ENCODE measurements at places on chromosomes 6 and 20.

DNA sequence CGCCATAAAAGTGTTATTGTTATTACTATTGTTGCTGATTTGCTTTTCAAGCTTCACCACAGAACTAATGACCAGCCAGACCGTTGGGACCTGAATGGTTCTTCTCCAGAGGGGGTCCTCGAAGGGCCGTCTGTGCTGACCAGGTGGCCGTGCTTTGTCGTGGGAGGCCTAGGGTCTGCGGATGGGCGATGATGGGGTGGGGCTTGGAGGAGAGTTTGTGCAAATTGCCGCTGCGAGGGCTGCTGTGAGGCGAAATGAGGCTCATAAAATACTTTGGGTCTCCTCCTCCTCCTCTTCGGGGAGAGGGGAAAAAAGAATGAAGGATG lies 6.0 kb upstream of the ZBTB22 start:
- H3K4me3 ChIP-seq = peak overlapping the region; percentile 91
- H3K27me3 ChIP-seq = no peaks in the 10 kb centered on the region
- peak; percentile 70 for DNase-seq
- H3K36me3 ChIP-seq = peaks cover 18% of the 10 kb centered on the region
- H3K4me1 ChIP-seq = peaks cover 30% of the 10 kb centered on the region

DNA sequence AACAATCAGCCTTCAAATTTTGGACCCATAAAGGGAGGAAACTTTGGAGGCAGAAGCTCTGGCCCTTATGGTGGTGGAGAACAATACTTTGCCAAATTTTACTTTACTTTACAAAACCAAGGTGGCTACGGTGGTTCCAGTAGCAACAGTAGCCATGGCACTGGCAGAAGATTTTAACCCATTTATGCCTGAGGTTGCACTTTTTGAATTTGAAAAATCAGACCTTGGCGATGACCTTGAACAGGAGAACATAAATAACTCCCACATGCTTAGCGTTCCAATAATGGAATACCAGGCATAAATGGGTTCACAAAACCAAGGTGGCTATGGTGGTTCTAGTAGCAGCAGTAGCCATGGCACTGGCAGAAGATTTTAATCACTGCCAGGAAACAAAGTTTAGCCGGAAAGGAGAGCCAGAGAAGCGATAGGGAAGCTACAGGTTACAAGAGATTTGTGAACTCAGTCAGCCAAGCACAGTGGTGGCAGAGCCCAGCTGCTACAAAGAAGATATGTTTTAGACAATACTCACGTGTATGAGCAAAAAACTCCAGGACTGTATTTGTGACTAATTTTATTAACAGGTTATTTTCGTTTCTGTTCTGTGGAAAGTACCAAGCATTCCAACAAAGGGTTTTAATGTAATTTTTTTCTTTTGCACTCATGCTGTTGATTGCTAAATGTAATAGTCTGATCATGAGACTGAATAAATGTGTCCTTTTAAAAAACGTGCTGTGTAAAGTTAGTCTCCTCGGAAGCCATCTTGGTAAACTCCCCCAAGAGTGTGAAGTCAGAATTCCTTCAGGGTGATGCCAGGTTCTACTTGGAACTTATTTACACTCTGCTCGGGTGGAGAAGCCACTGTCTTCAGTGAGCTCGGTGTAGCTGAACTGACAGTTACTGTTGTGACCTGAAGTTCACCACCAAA lies 6.7 kb downstream of the SFT2D1 start:
- no peak overlapping the region for H3K4me3 ChIP-seq
- H3K4me1 ChIP-seq = peaks cover 12% of the 10 kb centered on the region
- H3K27me3 ChIP-seq = no peaks in the 10 kb centered on the region
- peaks cover 3% of the 10 kb centered on the region for H3K36me3 ChIP-seq
- H3K27ac ChIP-seq = no peak overlapping the region

DNA sequence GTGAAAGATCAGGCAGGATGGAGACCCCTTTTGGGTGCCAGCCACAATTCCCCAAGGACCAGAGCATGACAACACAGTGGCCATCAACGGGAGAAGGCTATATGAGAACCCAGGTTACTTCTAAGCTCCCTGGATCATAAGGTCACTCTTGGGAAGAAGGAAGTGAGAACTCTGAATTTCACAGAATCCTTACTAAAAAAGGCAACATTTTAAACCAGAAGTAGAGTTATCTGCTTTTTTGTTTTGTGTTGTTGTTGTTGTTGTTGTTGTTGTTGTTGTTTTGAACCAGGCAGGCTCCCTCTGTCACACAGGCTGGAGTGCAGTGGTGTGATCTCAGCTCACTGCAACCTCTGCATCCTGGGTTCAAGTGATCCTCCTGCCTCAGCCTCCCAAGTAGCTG lies 107.4 kb upstream of the TNFAIP3 start:
- H3K4me3 ChIP-seq = no peak overlapping the region
- no peak overlapping the region for H3K27ac ChIP-seq
- no peaks in the 10 kb centered on the region for H3K27me3 ChIP-seq
- H3K36me3 ChIP-seq = no peaks in the 10 kb centered on the region
- DNase-seq = no peak

- no peaks in the 10 kb centered on the region for H3K27me3 ChIP-seq
- H3K4me1 ChIP-seq = peaks cover 18% of the 10 kb centered on the region
- no peak overlapping the region for H3K4me3 ChIP-seq
- peak overlapping the region; percentile 6 for H3K27ac ChIP-seq
- H3K36me3 ChIP-seq = peaks cover 7% of the 10 kb centered on the region
Measured at GRCh38 chr20:17960927-17961586, 7.5 kb downstream of the SNX5 start.

GRCh38 chr20:1474817-1475603 lies 8.4 kb upstream of the NSFL1C start:
- peaks cover 8% of the 10 kb centered on the region for H3K4me1 ChIP-seq
- H3K27ac ChIP-seq = no peak overlapping the region
- no peak overlapping the region for H3K4me3 ChIP-seq
- DNase-seq = no peak
- H3K27me3 ChIP-seq = no peaks in the 10 kb centered on the region
